Heart right ventricle (tissue), 16 donors: ENCODE measurements at places on chromosomes 1 and 21. TPM values are rescaled to one million over a fixed set of nuclear protein-coding genes. Genes with fewer than 3 reads are reported as not detected.

- no peak for DNase-seq
These were observed 141.0 kb upstream of the JUN start for GRCh38 chr1:58924821-58925220.

GRCh38 chr21:45158491-45159423, 84.4 kb downstream of the ADARB1 start:
- no peak for DNase-seq

- DNase-seq: peak; percentile 77
These were observed 1.1 kb downstream of the POGZ start for GRCh38 chr1:151457911-151458801.

DNA sequence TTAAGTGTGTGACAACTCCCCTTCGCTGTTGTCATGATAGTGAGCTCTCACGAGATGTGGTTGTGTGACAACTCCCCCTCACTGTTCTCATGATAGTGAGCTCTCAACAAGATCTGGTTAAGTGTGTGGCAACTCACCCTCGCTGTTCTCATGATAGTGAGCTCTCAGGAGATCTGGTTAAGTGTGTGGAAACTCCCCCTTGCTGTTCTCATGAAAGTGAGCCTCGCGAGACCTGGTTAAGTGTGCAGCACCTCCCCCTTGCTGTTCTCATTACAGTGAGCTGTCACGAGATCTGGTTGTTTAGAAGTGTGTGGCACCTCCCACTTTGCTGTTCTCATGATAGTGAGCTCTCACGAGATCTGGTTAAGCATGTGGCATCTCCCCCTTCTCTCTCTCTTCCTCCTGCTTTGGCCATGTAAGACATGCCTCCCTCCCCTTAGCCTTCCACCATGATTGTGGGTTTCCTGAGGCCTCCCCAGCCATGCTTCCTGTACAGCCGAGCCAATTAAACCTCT, 25.1 kb upstream of the LSS start:
- DNase-seq: no peak

The TMEM61 gene
- not detected for total RNA-seq

GRCh38 chr1:224786533-224787250, 142.8 kb upstream of the DNAH14 start:
- no peak for DNase-seq

GRCh38 chr1:179781962-179782361, 38.9 kb downstream of the FAM163A start:
- peak; percentile 53 for DNase-seq

DNA sequence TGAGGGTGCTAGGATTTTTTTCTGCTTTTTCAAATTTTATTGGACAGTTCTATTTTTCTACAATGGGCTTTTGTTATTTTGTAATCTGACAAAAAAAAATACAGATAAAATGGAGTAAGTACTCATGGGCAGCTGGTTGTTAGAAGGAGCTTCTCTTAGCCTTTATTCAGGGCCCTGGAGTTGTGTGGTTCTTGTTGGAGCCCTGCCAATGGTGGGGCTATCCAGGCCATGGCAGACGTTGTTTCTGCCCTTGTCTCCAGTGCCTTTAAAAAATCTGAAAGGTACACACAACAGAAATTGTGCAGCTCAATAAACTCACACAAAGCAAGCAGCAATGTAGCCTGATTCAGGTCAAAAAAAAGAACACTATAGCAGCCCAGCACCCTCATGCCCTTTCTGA, 153.5 kb upstream of the GALNT2 start:
- DNase-seq: no peak

The OR10Z1 gene
- not detected for total RNA-seq

The DEGS1 gene
- 35.0 TPM for total RNA-seq

GRCh38 chr1:9410737-9411297, 118.1 kb downstream of the SPSB1 start:
- no peak for DNase-seq

The HNRNPCL4 gene
- not detected for total RNA-seq

- DNase-seq: no peak
These were observed 34.0 kb upstream of the BACE2 start for GRCh38 chr21:41133874-41134522.

GRCh38 chr1:92030656-92031107, 897 bp downstream of the EPHX4 start:
- DNase-seq: no peak

DNA sequence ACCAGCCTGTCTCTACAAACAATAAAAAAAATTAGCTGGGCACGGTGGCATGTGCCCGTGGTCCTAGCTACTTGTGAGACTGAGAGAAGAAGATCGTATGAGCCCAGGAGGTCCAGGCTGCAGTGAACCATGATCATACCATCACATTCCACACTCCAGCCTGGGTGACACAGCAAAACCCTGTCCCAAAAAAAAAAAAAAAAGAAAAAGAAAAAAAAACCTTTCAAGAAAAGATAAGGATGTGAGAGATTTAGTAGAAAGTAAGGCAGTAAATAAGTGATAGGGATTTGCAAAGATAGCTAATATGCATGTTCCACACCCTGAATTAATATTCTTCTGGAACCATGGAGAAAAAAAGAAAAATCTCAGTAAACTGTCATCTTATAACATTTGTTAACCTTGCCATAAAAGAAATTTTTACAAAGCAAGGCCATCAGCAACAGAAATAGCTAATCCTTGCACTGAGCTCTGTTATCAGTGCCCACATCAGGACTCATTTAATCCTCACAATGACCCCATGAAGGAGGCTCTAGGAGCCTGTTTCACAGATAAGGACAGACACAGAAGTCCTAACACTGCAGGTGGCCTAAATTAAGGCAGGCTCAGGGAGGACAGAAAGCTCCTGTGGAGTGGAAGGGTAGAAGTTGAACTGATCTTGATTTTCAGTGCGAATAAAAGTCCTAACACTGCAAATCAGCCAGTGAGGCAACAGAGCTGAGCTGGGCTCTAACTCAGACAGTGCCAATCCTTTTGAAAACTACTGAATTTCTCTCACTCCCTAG, 7.6 kb downstream of the GNB1 start:
- no peak for DNase-seq

DNA sequence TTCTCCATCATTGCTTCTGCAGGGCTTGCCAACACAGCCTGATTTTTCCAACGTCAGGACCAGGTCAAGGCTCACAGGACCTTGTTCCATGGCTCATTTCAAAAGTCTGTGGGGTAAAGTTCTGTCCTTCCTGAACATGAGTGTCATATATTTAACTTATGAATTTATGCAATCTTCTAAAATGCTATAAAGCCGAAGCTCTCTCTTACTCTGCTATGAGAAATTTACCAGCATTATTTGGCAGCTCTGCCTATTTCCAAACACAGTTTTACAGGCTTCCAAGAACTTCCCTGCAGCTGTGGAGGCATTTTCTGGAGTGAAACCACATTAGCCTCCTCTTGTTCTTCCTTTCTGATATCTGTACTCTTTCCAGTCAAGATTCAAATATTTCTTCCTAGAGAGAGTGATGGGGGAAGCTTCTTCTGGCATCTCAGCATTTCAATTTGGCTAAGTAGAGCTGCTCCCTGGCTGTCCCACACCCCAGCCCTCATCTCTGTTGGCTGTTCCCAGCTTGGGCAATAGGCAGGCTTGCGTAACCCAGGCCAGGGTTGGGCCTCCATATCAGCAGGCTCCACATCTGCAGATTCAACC, 15.6 kb upstream of the HMGCS2 start:
- peak; percentile 59 for DNase-seq

GRCh38 chr1:100075773-100076172, 57.0 kb downstream of the SASS6 start:
- no peak for DNase-seq

GRCh38 chr1:99811075-99811474, 39.1 kb upstream of the AGL start:
- DNase-seq: no peak

The SLC5A9 gene
- not detected for total RNA-seq

The SPTA1 gene
- total RNA-seq: not detected

- peak; percentile 85 for DNase-seq
These were observed 10.9 kb upstream of the ALDH4A1 start for GRCh38 chr1:18913065-18913835.

- DNase-seq: no peak
These were observed 29.6 kb upstream of the NPPB start for GRCh38 chr1:11888206-11888876.

- no peak for DNase-seq
These were observed 87.7 kb upstream of the LYPLAL1 start for GRCh38 chr1:219085988-219086387.

GRCh38 chr1:168179438-168180147, 831 bp downstream of the TIPRL start:
- no peak for DNase-seq

DNA sequence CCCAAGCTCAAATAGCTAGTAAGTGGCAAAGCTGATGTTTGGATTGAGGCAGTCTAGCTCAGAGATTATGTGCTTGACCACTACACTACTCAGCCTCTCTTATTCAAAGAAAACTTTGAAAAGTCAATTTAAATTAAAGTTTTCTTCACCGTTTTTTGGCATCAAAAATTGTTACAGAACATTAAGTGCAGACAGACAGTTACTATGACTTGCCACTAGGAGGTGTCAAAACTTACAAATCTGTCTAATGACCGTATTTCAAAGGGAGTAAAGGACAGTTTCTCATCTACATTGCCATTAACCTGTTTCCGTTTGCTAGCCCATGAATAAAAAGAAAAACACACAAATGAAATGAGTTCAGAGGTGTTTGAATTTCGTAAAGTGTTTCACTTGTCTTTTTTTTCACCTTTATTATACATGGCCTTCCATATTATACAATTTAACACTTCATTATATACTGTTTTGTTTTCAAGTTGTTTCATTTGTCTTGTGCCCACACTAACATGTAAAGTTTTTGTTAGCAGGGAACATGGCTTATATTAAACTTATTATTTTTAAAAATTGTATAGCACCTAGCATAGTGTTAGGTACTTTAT, 57.4 kb upstream of the MTF2 start:
- no peak for DNase-seq

GRCh38 chr1:114238053-114238452, 84.4 kb upstream of the SYT6 start:
- no peak for DNase-seq

The C1orf53 gene
- 7.1 TPM for total RNA-seq

DNA sequence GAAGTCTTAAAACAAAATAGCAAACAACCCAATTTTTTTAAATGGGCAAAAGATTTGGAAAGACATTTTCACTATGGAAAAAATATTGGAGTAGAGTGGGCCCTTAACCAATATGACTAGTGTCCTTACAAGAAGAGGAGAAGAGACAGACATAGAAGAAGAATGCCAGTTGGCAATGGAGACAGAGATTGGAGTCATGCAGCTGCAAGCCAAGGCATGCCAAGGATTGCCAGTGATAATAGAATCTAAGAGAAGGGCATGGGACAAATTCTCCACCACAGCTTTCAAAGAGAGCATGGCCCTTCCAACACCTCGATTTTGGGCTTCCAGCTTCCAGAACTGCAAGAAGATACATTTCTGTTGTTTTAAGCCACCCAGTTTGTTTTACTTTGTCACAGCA, 92.7 kb downstream of the RGS2 start:
- no peak for DNase-seq

The SPRR1B gene
- not detected for total RNA-seq

DNA sequence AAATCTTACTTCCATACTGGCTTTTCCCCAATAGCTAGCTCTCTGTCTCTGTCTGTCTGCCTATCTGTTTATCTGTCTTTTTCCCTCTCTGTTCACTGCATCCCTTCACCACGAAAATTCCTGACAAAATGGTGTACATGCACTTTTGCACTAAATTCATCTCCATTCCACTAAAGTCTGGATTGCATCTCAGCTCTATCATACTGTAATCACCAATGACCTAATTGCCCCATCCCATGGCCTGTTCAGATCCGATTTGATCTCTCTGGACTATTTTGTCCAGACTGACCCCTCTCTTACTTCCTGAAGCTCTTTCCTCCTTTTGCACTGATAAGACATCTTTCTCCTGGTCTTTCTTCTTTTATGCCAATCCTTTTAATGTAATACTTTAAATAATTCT, 112.5 kb upstream of the USH2A start:
- no peak for DNase-seq
